Activated naive CD4-positive, alpha-beta T cell treated with anti-CD3 and anti-CD28 coated beads for 36 hours (primary cell): ENCODE measurements at places on chromosomes 5 and 9. TPM values are rescaled to one million over a fixed set of nuclear protein-coding genes. Genes with fewer than 3 reads are reported as not detected.
A peak's percentile ranks its signal among the peaks of the same experiment; 100 is the strongest.

DNA sequence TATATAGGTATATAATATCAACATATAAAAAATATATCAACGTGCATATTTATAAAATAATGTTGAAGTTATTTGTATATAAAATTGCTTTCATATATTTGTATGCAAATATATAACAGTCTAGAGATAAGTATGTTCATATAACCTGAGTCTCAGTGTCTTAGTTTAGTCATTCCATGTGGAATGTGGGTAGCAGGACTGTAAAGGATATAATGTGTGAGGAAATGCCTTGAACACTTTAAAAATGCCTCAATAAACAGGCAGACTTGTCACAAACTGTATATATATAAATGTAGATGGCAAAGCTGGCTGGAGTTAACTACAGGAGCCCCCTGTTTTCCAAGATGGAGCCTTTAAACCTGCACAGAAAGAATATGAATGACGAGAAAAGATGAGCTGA, 48.4 kb downstream of the CCDC125 start:
- no peak overlapping the region for H3K4me3 ChIP-seq
- DNase-seq, result no peak
- H3K36me3 ChIP-seq, result peaks cover 27% of the 10 kb centered on the region
- no peak overlapping the region for H3K27ac ChIP-seq
- H3K27me3 ChIP-seq, result no peaks in the 10 kb centered on the region
- H3K4me1 ChIP-seq, result no peaks in the 10 kb centered on the region

- no peaks in the 10 kb centered on the region for H3K27me3 ChIP-seq
- H3K27ac ChIP-seq, result no peak overlapping the region
- DNase-seq, result peak; percentile 49
Measured at GRCh38 chr5:4879693-4880303, 260.3 kb upstream of the ADAMTS16 start.

DNA sequence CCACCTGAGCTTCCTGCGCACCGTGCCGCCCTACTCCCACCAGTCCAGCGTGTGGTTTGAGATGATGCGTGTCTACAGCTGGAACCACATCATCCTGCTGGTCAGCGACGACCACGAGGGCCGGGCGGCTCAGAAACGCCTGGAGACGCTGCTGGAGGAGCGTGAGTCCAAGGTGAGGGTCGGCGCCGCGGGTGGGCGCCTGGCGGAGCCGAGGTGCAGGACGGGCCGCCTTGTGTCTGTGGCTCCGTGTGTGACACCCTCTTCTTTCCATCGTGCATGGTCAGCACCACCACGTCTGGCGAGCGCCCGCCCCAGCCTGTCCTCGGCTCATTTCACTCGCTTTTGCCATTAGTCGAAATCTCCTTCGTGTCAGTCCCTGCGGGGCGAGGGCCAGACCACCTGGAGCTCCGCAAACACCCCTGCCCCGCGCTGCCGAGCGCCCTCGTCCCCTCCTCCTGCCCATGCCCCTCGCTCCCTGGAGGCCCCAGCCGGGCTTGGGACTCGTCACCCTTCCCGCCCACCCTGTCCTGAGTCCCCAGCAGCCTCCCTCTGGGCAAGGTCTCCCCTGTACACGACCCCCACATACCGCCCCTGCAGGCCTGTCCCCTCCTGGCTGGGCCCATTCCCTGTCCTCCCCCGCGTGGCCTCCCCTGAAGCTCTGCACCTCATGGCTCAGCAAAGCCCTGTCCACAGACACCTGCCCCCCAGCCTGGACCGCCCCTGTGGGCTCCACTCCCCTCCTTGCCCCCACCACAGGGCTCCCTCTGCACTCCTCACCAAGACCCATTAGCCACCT, 7.0 kb downstream of the GRIN1 start:
- no peak overlapping the region for H3K27ac ChIP-seq
- no peak for DNase-seq
- H3K4me3 ChIP-seq, result no peak overlapping the region
- peaks cover 2% of the 10 kb centered on the region for H3K4me1 ChIP-seq
- H3K27me3 ChIP-seq, result peaks cover 28% of the 10 kb centered on the region
- H3K36me3 ChIP-seq, result no peaks in the 10 kb centered on the region

- H3K27me3 ChIP-seq, result peaks cover 3% of the 10 kb centered on the region
- H3K36me3 ChIP-seq, result no peaks in the 10 kb centered on the region
- no peak for DNase-seq
- H3K4me3 ChIP-seq, result no peak overlapping the region
Measured at GRCh38 chr5:76199336-76200318, 116.4 kb downstream of the SV2C start.

- H3K4me1 ChIP-seq, result no peaks in the 10 kb centered on the region
- H3K4me3 ChIP-seq, result no peak overlapping the region
- H3K27ac ChIP-seq, result no peak overlapping the region
- no peak for DNase-seq
- no peaks in the 10 kb centered on the region for H3K27me3 ChIP-seq
- H3K36me3 ChIP-seq, result no peaks in the 10 kb centered on the region
Measured at GRCh38 chr9:118896324-118897000, 472.8 kb downstream of the BRINP1 start.

DNA sequence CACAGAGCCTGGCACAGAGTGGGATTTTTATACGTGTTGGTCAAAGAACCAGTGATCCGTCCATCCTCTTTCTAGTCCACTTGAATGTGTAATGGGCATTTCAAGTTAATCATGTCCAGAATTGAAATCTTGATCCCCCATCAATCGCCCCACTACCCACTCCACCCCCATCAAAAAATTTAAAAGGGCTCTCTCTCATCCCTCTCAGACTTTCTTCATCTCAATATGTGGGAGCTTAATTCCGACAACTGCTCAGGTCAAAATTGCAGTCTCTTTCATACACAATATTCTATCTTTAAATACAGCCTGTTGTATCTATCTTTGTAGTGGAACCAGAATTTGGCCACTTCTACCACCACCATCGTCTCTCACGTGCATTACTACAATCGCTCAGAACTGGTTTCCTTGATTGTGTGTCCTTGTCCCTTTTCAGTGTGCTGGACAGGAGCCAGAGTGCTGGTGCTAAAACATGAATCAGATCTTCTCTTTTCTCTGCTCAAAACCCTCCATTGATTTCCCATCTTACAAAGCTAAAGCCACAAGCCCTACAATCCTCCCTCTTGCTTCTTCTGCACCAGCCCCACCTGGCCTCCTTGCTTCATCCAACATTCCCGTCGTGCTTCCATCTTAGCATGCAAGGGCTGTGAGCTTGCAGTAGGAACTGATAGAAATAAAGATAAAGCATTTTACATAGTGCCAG, 786 bp upstream of the KIF3A start:
- peaks cover 27% of the 10 kb centered on the region for H3K4me1 ChIP-seq
- no peaks in the 10 kb centered on the region for H3K27me3 ChIP-seq
- H3K4me3 ChIP-seq, result peak overlapping the region; percentile 84
- no peak for DNase-seq

GRCh38 chr5:136992796-136993489, 506.2 kb downstream of the SPOCK1 start:
- DNase-seq, result no peak
- H3K27me3 ChIP-seq, result no peaks in the 10 kb centered on the region
- no peaks in the 10 kb centered on the region for H3K4me1 ChIP-seq
- H3K4me3 ChIP-seq, result no peak overlapping the region

DNA sequence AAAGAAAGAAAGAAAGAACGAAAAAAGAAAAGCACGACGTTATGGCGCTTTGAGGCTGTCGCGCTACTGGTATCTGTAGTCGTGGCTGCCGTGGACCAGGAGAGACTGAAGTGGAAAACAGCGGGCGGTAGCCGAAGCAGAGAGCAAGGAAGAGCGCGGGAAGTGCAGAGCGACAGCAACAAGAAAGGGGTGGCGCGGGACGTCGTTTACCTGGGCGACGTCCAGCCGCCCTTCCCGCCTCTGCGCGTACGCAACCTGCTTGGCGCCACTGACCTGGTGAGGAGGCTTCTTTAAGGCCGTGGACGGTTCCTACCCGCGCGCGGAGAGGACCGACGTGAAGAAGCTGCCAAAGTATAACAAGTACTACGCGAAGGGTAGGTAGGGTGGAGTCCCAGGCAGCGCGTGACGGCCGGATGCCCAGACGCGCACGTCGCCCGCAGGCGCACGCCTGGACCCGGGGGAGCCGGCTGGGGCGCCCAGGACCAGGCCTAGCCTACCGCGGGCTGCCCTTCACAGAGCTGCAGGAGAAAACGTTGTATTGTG, 15.4 kb downstream of the CCL28 start:
- H3K27me3 ChIP-seq, result no peaks in the 10 kb centered on the region
- H3K4me1 ChIP-seq, result peaks cover 32% of the 10 kb centered on the region
- peak overlapping the region; percentile 88 for H3K4me3 ChIP-seq

DNA sequence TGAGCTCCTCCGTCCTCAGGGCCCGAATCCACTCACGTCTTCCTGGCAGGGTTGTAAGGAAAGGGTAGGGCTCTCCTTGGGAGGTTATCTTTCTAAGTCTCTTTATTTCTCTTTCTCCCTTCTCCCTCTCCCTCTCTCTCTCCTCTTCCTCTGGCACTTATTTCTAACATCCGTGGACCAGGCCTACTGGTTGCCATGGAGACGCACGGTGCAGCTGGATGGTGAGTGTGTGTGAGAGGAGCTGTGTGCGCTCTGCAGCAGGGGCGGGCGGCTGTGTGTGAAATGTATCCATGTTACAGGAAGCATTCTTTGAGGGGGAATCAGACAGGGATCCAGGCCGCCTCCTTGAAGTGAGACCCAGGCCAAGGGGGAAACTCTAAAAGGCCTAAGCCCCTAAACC, 32.2 kb downstream of the PCDH1 start:
- DNase-seq, result no peak
- H3K27ac ChIP-seq, result no peak overlapping the region
- H3K4me1 ChIP-seq, result peaks cover 16% of the 10 kb centered on the region
- H3K36me3 ChIP-seq, result no peaks in the 10 kb centered on the region
- H3K27me3 ChIP-seq, result no peaks in the 10 kb centered on the region

DNA sequence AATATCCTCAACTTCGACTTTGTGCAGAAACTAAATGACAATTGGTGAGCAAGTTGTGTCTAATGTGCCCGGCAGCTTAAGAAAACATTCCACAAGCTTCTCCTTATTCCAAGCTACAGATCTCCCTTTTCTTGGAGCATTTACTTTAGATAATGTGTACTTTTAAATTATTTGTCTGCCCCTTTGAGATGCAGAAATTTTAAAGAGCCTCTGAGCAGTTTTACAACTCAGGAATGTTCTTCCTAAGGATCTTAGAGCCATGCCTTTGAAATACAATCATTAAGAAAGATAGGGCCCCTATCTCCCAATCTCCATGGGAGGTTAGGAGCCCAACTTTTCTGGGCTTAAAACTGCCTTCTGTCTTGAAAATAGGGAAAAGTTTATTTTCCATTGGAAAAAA, 723.7 kb upstream of the COX7C start:
- no peak overlapping the region for H3K4me3 ChIP-seq
- no peaks in the 10 kb centered on the region for H3K4me1 ChIP-seq
- DNase-seq, result no peak
- H3K36me3 ChIP-seq, result no peaks in the 10 kb centered on the region

The SPINK4 gene
- not detected for total RNA-seq

DNA sequence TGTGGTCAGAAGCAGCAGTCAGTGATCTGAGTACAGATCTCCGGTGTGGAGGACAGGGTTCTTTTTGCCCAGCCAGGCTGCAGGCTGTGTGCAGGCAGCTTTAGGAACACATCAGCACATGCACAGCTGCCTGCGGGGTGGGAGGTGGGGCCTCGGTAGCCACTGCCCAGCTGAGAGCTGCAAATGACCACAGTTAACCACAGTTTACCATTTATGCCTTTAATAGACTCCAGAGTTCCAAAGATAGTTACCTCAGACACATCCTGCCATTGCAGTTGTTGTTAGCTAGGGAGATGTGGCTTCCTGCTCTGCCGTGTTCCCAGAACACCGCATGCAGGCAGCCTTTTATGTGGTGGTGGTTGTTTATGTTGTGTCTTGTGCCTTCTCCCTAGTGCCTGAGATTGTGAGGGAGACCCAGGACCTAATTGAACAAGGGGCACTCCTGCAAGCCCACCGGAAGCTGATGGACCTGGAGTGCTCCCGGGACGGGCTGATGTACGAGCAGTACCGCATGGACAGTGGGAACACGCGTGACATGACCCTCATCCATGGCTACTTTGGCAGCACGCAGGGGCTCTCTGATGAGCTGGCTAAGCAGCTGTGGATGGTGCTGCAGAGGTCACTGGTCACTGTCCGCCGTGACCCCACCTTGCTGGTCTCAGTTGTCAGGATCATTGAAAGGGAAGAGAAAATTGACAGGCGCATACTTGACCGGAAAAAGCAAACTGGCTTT, 10.2 kb downstream of the EXOC3 start:
- no peak overlapping the region for H3K4me3 ChIP-seq
- no peak for DNase-seq
- H3K4me1 ChIP-seq, result peaks cover 28% of the 10 kb centered on the region
- no peaks in the 10 kb centered on the region for H3K27me3 ChIP-seq
- peaks cover 68% of the 10 kb centered on the region for H3K36me3 ChIP-seq

The TRAF1 gene
- 80.6 TPM for total RNA-seq

DNA sequence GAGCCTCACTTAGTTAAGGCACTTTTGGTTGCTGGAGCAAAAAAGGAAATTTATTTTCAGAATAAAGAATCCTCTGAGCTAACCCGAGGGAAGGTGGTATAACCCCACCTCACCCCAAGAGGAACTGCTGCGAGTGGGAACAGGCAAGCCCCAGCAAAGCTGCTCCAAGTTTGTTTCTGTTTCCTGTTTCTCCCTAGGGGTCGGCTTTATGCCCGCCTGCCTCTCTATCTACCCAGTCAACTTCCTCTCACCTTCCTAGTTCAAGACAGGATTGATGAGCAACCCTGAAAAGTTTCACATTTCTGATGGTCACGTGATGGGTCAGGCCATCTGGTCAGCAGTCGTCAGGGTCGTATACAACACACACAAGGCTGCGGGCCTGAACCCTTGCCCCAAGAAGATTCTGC, 31.1 kb downstream of the TRIO start:
- no peaks in the 10 kb centered on the region for H3K36me3 ChIP-seq
- no peak overlapping the region for H3K27ac ChIP-seq
- DNase-seq, result no peak
- peaks cover 25% of the 10 kb centered on the region for H3K27me3 ChIP-seq

The BARX1 gene
- total RNA-seq, result 0.17 TPM

DNA sequence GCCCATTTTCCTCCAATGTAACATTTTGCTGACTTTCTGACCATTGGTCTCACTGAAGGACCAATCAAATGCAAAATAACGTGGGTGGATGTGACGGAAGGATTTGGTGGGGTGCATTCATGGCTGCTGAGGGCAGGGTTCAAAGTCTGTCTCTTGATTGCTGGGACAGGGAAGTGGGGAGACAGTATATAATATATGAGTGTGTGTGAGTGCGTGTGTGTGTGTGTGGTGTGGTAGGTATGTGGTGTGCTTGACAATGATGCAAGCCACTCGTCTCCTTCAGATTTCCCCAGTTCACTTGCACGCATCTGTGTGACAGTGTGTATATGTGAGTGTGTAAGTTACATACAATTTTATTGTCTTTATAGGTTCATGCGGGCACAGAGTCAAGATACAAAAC, 477.3 kb downstream of the DIRAS2 start:
- no peak for DNase-seq
- H3K4me3 ChIP-seq, result no peak overlapping the region
- H3K27ac ChIP-seq, result no peak overlapping the region
- H3K36me3 ChIP-seq, result no peaks in the 10 kb centered on the region
- H3K27me3 ChIP-seq, result peaks cover 4% of the 10 kb centered on the region
- peaks cover 5% of the 10 kb centered on the region for H3K4me1 ChIP-seq

The FBP2 gene
- not detected for total RNA-seq

- peaks cover 59% of the 10 kb centered on the region for H3K27me3 ChIP-seq
- H3K4me3 ChIP-seq, result no peak overlapping the region
- H3K27ac ChIP-seq, result no peak overlapping the region
- peaks cover 16% of the 10 kb centered on the region for H3K4me1 ChIP-seq
Measured at GRCh38 chr9:130537346-130538050, 41.9 kb upstream of the FUBP3 start.
